LoVo (cell line): ENCODE measurements at places on chromosomes 5 and 9.

GRCh38 chr5:68757006-68757405 is 336.8 kb upstream of the SLC30A5 start:
- no peak for DNase-seq

DNA sequence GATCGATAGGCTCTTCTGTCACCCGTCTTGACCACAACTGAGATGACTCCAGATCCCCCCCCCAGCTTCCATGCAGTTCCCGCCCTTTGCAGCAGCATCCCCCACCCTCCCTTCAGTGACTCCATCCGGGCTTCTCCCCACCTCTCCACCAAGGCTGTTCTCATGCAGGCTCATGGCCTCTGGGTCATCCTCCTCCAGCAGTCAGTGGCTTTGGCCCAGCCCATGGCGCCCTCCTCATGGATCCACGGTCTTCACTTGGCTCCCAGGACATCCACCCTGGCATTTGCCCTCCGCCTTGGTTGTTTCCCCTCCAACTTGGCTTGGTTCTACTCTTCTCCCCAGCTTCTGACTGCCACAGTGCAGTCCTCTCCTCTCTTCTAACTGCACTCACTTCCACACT is 96.7 kb upstream of the RUFY1 start:
- DNase-seq = no peak

DNA sequence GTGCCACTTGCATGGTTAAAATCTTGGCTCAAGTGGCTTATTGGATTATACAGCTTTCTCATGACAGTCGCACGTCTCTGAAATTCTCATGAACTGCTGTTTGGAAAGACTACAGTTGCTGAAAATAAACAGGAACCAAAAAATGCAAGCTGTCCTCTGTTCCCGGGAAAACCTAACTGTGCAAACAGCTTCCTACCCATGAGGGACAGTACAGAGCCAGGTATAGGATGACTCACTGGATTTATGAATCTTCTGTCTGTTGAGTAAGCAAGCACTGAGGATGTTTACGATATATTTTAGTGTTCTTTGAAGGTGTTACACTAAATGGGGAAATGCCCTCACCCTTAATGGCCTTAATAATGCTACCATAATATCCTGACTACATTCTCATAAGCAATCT is 380.3 kb upstream of the TNC start:
- peak; percentile 42 for DNase-seq

DNA sequence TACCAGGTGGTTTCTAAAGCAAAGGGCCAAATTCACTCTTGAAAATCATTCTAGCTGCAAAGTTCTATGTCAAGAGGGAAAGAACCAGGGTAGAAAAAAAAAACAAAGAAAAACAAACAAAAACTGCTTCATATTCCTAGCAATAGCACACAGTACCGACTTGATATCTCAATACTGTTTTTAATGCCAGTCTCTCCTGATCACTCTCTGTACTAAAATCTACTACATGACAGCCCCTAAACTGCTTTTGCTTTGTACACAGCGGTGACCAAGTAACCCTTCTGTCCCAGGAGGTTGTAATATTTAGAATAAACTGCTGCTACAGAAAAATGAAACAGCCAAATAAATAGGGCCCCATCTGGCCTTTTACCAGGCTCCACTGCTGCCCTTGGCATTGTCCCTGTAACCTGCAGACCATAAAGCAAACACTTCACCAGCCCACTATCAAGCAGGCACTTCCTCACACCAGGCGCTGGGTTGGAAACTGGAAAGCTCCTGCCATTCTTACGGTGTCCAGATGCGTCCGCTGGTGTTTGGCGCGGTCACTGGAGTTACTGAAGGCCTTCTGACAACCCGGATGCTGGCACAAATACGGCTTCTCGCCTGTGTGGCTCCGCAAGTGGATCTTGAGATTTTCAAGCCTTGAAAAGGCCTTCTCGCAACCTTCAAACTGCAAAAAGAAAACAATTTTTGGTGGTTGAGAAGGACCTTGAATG is 363.2 kb downstream of the GLIS3 start:
- DNase-seq = no peak

- DNase-seq = no peak
These were observed 37.6 kb upstream of the ORM1 start for GRCh38 chr9:114285166-114285867.
